Fibroblast of gingiva (primary cell): ENCODE measurements at places on chromosomes 5 and 9.
A peak's percentile ranks its signal among the peaks of the same experiment; 100 is the strongest.

- DNase-seq = no peak
Measured at GRCh38 chr5:101534491-101535110, 631.5 kb upstream of the ST8SIA4 start.

- DNase-seq = no peak
Measured at GRCh38 chr9:116705531-116705930, 18.4 kb downstream of the TRIM32 start.

DNA sequence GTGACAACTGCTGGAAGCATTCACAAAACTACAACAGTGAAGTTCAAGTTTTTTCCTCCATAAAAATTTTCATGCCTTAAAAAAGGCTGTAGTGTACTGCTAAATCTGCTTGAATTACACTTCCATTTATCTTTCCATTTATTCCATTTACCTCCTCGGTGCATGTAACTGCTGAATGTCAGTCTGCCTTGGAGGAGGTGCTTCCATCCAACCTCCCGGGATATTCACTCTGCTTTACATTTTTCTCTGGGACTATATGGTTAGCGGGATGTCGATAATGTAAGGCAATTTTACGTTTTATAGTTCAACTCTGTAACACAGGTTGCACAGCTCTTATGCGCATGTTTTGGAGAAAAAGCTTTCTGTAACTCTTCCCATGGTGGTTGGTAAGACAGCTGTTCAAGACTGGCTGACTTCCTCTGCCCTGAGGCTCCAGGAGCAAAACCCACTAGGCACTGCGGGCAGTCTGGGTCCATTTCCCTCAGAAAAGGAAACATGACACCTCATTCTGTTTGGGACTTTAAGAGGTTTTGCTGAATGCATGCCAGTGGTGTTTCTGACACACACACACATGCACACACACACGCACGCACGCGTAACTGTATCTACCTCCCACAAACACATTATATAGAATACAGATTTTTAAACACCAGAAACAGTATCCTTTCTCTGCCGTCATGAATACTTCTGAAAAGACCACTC, 66.1 kb downstream of the SPTLC1 start:
- peak; percentile 84 for DNase-seq

DNA sequence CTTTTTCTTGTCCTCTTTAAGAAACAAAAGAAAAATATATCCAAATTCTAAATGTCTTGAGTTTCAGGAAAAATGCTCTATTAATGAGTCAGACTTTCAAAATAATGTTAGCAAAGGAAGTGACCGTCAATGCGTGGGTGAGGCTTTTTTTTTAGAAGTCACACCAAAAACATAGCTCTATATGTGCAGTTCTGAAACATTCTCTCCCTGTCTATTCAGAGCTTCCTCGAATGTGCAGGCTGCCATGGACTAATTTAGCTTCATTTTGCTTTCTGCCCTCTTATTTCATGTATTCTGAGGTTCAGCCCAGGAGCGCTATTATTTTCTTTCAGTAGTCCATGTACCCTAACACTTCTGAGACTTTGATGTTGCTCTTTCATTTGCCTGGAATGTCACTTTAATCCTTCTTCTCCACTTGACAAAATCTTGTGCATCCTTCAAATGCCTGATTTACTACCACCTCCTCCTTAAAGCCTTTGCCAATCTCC, 72.5 kb upstream of the RASA1 start:
- DNase-seq = peak; percentile 56

DNA sequence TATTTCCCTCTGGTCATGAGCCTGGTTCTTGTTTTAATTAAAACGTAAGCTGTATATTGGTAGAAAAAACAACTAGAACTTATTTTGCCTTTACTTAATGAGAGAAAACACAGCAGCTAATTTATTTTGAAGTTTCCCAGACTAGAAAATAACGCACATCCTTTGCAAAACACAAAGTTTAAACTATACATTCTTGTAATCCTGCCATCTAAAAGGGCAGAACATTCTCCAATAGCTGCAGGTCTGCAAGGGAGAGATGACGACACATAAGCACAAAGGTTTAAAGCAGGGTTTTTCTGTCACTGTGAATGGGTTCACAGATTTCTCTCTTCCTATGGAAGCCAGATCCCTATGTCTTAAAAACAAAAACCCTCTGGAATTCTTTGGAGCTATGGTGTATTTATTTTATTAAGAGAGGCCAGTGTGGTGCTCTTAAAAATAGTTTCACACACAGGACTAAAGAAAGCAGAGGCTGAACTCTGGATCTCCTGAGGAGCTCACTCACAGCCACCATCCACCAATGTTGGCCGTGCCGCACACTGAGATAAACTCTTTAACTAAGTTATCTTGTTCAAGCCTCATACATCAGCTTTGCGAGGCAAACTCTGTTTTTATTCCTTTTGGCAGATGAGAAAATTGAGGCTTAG, 82.4 kb downstream of the SNCAIP start:
- peak; percentile 38 for DNase-seq

DNA sequence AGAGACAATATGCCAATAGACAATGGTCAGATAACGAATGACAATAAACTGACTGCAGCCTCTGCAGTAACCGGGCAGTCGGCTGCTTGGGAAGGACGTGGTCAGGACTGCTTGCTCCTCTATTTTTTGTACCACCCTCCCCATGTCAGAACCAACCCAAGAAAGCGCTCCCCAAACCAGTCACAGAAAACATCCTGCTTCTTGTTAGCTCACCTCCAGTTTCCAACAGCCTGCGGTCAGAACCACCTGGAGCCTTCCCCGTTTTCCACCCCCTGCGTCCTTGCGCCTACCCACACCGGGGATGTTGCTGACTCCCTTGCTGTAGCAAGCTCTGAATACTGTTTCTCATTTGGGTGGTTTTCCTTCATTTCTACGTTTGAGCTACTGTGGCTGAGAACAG, 1.7 kb upstream of the MRNIP start:
- no peak for DNase-seq
